GM04504 (cell line): ENCODE measurements at places on chromosomes 6 and 20.

GRCh38 chr6:80161434-80161833 is 55.0 kb downstream of the BCKDHB start:
- DNase-seq, result no peak

DNA sequence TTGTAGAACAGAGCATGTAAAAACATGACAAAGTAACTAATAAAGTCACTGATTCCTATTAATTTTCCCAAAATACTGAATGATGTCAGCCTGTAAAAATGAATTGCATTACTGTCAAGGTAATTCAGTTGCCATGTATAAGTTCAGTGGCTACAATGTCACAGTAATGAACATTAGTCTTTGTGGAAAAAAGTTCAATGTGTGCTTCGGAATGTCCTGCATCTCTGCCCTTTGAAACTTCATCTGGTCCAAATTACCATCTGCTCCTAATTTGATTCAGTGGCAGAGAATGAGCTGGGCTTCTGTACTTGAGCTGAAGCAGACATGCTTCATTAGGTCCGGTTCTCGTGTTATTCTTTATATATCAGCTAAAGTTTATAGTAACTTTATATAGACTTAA is 567.4 kb downstream of the COL12A1 start:
- no peak for DNase-seq

DNA sequence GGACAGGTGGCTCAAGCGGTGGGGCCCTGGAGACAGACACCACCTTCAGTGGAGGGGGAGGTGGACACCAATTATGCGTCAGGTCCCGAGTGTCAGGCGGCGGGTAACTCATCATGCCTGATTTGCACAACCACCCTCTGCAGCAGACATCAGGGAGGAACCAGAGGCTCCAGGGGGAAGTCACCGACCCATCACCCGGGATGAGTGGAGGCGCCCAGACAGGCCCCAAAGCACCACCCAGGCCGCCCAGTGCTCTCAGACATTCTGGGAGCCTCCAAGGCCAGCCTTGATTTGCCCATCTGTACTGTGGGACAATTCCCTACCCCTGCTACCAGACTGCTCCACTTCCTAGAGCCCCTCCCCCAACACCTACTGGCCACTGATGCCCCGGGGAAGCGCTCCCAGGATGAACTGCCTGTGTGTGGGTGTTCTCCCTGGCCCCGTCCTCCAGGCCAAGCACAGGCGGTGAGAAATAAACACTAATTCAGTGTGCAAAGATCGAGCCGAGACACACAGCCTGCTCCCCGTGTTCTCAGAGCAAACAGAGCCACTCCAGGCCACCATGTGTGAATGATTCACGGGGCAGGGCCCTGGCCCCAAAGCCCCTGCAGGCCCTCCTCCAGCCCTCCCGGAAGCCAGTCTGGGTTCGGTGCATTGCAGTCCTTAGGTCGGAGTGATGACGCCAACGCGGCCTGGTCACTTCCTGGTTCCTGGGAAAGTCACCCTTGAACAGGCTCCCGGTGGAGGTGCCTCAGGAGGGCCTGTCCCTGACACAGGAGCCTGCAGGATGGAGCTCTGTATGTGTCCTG is 107.2 kb downstream of the ASXL1 start:
- no peak for DNase-seq

DNA sequence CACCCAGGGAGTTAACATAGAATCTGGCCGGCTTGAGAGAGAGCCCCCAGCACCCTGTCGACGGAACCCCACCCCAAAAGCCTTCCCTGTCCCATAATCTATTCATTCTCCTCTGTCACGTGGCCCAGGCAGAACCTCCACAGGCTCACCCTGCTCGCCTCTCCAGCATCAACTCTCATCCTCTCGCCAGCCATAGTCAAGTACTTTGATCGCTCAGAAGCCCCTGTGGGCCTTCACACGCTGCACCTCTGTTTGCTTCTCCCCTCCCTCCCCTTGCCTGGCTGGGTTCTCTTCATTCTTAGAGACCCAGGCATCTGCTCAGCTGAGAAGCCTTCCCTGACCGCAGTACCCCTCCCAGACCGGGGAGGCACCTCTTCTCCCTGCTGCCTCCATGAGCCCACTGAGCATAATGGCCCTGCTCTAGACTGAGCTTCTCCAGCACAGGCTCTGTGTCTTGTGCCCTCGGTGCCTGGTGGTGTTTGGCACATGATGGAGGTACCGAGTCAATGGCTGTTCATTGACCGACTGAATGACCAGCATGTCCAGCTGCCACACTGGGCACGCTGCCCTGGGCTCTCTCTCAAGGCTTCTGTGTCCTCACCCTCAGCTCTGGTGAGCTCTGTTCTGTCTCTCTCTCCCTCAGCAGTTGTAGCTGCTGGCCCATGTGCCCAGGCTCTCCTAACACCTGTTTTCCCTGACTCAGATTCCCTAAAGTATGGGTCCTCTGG is 33.7 kb downstream of the PKIG start:
- DNase-seq, result no peak

DNA sequence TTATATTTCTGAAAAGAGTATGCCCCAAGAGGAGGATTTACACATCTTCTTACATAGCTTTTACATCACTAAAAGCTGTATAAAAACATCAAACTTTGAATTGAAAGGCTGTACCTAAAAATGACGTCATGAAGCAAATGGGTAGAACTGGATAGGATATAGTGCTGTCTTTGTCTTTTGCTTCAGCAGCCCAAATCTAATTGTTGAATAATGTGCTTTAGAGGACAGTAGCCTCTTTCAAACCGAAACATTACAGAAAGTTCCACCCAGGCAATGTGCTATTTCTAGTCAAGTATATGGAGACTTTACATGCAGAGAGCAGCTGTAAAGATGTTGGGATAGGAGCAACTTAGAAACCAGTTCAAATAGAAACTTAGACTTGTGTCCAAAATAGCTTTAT is 51.9 kb downstream of the ADGRG6 start:
- no peak for DNase-seq

DNA sequence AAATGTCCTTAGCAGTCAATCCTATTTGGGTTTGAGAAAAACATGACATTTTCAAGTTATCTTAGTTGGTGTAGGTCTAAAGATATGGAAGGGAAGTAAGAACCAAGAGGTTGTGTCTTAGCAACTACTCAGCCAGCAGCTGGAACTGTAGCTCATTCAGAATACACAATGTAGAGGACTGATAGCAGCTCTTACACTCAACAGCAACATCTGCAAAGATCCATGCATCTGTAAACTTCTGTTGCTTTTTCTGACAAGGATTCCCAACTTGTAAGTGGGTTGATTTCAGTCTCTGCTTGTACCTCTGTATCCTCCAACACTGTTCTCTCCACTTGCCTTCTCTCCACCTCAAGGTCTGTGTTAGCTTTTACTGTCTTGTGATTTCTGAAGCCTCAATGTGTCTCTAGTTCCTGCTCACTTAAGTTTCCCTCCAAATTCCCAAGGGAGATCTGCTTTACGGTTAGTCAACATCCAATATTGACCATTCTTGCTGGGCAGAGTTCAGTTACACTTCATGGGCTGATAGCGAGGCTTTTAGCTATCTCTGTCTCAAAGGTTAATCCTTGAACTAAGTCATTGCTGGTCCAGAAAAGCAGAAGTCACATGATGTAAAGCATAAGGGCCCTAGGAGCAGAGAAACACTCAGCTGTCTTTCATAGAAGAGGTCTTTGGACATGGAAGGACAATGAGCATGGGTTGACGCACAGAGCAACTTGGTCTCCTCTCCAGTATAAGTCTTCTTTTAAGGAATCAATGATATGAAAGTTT is 71.6 kb upstream of the LGSN start:
- DNase-seq, result no peak

- no peak for DNase-seq
Observed at GRCh38 chr6:105251689-105252088, 71.9 kb upstream of the POPDC3 start.

DNA sequence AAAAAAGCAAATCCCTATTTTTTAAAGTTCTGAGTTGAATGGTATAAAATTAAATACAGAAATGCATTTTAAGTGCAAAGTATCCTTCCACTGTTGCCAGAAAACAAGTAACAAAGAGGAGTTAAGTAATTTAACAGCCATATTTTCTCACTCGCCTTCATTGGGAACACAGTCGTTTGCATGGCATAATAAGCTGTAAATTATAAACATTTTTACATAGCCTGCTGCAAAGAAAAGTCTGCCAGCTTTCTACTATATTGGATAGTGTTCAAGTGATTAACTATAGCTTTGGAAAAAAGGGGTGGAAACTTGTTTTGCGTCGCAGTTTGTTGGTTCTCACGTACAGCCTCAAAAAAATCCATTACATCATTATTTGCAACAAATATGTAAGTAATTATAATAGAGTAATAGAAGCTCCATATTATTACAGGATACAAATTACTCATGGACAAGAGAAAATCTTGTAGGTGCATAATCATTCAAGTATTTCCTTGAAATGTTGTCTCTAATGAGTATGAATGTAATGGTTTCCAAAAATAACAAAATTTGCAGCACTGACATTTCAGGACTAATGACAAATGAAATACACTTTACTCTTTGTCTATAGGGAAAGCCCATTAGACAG is 139.3 kb downstream of the PDSS2 start:
- DNase-seq, result peak; percentile 24

DNA sequence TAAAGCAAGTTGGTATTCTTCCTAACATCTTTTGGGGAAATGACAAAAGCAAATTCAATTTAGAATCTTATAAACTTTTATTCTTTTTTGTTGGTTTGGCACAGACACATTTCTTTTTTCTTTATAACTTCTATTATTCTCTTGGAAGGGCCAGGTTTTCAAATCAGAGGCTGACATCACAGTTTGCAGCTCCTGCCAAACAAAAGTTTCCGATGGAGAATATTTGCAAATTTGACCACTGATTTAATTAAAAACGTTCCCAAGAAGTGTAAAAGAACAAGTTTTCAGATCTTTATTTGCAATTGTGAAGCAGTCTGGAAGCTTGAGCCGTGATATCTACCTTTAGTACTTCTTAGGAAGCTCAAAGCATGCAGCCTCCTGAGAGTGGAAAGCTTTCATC is 53.8 kb upstream of the CD83 start:
- DNase-seq, result no peak

- DNase-seq, result no peak
Observed at GRCh38 chr6:357261-357790, 34.2 kb upstream of the IRF4 start.

- DNase-seq, result no peak
Observed at GRCh38 chr6:53376661-53377226, 28.0 kb upstream of the ELOVL5 start.

DNA sequence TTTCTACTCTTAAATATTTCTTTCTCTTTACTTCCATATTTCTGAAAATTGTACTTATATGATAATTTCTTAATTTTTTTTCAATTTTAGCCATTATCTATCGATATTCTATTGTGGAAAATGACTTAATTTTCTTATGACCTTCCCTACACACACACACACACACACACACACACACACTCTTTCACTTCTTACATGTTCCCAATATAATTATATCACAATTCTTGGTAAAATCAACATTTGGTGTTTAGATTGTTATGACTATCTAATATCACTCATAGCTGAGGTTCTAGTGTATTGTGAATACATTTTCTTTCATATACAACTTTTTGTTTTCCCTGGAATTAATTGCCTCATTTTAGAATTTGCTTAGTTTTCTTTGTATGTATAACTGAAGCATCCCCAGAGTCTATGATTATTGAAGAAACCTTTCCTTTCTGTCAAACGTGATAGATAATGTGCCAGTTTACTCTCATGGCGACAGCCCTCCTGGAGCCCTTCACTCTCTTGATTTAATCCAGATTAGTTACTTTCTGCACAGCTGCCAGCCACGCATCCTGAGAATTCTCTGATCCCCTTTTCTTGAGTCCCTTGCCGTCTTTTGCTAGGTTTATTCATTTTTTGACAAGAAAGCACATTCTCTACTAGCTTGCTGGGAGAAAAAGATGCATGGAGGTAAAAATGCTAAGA is 63.4 kb downstream of the RNF182 start:
- DNase-seq, result no peak

DNA sequence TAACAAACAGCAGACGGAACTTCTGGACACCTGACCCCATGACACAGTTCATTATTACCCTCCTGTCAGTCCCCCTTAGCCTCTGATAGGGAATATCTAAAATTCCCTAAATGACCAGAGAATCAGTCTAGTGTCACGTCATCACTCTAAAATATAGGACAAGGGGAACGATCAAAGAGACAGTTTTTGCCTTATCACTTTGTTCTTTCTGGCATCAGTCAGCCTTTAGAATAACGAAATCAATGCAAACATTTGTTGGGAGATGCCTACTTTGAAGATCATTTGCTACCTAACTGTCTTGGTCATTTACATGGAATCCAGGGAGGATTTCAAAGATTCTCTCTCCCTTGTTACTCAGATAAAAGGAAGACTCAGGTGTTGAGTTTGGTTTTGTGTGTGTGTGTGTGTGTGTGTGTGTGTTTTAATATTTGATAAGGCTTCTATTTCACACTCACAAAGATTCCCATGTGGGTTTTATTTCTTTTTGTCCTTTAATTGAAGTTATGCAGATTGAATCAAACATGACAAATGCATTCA is 28.3 kb downstream of the LINC00237 start:
- DNase-seq, result no peak

DNA sequence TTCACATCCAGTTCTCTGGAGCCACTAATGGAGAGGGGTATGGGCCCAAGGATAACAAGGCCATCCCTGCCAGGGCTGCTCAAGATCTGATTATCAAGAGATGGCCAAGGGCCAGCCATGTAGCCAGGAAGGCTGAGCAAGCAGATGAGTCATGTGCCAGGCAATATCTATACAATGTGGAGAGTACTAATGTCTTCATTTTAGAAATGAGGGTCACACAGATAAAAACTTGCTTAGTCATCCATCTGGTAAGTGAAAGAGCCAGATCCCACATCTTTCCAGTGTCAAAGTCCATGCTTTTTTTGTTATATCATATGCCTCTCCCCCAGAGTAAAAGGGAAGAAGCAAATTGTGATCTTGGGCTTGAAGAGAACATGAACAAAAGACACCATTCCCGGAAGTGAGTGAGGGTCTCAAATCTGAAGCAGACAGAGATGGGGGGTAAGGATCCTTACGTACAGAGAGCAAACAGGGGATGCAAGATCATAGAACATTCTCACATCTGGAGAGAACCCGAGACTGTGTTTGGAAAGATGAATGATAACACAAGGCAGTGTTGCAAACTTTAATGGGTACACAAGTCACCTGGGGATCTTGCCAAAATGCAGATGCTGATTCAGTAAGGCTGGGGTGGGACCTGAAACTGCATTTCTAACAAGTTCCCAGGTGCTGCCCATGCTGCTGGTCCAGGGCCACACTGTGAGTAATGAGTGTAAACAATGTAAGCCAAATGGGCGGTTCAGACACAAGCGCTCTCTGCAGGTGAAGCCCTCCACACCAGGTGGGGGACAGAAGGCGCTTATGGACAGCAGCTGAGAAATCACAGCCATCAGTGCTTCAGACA is 20.0 kb upstream of the GSTA3 start:
- DNase-seq, result peak; percentile 77

- no peak for DNase-seq
Observed at GRCh38 chr20:60013296-60014139, 55.3 kb downstream of the CDH26 start.

DNA sequence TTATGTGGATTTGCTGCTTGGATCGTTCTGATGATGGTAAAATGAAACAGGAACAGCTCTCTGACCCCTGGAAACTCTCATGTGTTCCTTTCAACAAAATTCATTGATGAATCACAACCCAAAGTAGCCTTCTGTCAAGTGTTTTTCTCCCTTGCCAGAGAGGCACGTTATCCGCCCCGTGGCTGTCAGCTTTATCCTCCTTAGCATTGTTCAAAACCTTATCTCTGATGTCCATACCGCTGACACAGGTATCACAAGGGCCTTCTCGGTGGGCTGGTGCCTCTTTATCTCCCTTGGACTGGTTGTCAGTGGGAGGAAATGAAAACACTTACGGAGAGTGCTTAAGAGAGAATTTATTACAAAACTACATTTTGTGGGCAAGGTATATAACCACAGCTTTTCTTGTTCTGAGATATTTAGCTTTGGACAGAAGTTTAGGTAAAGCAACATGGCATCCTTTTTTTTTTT is 84.9 kb downstream of the TIAM2 start:
- DNase-seq, result no peak
